Stimulated activated CD8-positive, alpha-beta memory T cell treated with anti-CD3 and anti-CD28 coated beads, Interleukin-7, amount 100 ng/mL, for 1 hour (primary cell): ENCODE measurements at places on chromosomes 13 and 19.

- no peak for DNase-seq
These were observed 213.3 kb downstream of the OLFM4 start for GRCh38 chr13:53241891-53242348.

- no peak for DNase-seq
These were observed 504.9 kb downstream of the DIAPH3 start for GRCh38 chr13:59658738-59659330.

DNA sequence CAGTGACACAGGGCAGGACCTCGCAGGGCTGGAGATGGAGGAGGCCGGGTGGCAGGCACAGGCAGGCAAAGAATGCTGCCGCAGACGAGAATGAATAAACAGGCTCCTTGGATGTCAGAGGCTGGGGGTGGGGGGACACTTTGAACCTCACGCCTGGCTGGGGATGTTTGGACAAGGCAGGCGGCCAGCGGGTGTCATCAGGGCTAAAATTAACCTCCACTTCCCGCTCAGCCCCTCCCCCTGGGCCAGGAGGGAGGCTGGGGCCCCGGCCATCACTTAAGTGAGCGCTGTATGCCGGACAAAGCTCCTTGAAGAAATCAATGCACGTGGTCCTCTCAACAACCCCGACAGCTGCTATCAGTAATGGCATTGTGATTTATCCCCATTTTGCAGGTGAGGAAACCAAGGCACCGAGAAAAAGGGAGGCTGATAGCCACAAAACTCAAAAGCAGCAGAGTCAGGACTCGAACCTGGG is 10.3 kb upstream of the FUT5 start:
- no peak for DNase-seq

GRCh38 chr19:47230054-47230920 is 712 bp downstream of the BBC3 start:
- DNase-seq: peak; percentile 66

DNA sequence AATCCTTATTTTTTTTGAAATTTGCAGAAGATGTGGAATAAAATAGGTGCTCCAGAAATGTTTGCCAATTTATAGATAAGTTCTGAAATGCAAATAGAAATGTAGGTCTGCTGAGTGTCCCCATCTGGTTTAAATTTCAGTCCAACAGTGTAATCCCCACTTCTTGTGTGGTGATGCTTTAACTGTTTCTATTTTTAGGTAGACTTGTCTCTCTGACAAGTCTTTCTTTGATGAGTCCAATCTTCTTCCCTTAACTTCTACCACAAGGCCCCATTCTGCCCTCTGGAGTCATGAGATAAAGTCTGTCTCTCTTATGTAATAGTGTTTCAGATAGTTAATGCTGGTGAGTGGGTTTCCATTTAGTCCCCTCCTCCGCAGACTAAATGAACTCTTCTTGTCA is 390.4 kb downstream of the RFC3 start:
- no peak for DNase-seq

DNA sequence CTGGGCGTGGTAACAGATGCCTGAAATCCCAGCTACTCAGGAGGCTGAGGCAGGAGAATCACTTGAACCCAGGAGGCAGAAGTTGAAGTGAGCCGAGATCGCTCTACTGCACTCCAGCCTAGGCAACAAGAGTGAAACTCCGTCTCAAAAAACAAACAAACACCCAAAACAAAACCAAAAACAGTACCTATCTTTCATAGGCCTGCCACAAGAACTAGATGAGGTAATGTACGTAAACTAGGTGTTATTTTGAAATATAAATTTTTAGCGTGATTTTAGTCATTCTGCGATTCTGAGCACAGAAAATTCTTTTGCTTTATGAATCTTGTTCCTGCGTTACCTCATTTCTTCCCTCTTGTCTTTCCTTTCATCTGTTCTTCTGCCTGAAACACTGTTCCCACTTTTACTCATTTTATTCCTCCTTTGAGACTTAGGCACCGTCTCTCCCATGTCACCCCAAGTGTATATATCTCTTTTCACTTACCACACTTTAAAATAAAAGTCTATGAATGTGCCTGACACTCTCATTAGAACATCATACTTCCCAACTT is 238.2 kb upstream of the HTR2A start:
- no peak for DNase-seq

GRCh38 chr13:98280176-98280510 is 103.1 kb upstream of the RNF113B start:
- DNase-seq: no peak

- DNase-seq: no peak
These were observed 29.9 kb upstream of the CEBPA start for GRCh38 chr19:33332248-33332647.

DNA sequence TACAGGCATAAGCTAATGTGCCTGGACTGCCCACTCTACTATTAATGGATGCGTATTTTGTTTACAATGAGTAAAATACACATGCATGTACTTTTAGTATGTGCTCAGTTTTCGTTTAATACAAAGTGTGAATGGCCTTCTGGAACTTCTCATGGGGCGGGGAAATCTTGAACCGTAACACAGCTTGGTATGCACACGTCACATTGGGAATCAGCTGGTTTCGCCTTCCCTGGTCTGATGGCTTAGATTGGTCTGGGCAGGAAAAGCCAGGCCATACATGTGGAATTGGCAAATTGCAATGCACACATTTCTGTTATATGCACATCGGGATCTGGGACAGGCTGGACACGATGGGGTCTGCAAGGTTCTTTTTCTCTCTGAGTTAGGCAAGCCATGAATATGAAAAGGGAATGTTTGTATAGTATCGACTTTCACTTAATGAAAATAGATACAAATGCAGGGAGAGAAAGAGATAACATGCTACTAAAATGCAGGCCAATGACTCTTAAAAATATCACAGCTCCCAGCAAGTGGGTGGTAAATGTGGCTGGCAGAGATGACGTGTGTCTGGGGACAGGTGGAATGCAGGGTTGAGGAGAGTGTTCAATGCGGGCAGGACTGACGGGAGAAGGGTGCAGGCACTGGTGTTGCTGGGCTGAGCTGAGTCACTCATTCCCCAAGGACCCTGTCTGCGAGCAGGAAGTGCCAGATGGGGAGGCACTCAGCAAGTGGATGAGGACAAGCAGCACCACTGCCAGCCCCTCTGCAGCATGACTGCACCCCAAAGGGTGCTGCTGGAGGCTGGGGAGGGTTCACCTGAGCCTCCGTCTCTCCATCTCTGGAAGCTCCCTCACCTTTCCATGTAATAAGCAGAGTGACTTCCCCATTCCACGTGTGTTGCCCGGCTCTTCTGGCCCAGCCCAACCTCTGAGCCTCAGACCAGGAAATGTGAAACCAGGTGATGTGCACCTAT is 204.0 kb upstream of the GPR12 start:
- DNase-seq: no peak

DNA sequence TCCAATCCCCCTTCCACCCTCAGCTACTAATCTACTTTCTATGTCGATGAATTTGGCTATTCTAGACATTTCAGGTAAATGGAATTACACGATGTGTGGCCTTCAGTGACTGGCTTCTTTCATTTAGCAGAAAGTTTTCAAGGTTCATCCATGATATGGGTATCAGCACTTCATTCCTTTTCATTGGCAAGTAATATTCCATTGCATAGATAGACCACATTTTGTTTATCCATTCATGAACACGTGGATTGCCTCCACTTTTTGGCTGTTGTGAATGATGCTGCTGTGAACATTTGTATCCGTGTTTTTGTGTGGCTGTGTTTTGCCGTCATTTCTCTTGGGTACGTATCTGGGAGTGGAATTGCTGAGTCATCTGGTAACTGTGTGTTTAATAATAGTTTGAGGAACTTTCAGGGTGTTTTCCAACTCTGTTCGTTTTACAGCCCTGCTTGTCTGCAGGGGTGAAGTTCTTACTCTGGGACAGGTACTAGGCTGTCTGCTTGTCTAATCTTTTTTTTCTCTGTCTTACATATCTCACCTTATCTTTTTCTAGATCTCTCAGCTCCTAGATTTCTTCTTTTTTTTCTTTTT is 32.5 kb downstream of the MARK4 start:
- no peak for DNase-seq

DNA sequence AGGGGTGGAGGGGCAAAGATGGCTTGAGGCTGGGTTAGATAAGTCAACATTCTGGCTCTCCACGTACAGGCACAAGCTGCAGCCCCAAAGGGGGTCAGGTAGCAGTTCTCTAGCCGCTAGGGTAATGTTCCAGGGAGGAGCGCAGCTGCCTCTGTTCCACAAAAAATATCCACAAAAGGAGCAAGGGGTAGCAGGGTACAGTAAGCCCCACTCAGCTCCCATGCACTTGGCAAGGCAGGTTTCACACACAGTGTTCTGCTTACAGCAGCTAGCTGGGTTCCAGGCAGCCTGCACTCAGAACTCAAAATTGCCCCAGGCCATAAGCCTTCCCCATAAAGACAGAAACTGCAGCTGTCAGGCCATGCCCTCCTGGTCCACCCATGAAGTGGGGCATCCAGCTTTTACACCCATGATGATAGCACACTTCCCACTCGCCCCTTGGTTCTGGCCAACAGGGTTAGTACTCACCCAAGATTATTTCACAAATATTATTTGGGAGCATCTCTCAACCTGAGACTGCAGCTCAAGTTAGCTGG is 130.0 kb downstream of the CYSLTR2 start:
- no peak for DNase-seq

DNA sequence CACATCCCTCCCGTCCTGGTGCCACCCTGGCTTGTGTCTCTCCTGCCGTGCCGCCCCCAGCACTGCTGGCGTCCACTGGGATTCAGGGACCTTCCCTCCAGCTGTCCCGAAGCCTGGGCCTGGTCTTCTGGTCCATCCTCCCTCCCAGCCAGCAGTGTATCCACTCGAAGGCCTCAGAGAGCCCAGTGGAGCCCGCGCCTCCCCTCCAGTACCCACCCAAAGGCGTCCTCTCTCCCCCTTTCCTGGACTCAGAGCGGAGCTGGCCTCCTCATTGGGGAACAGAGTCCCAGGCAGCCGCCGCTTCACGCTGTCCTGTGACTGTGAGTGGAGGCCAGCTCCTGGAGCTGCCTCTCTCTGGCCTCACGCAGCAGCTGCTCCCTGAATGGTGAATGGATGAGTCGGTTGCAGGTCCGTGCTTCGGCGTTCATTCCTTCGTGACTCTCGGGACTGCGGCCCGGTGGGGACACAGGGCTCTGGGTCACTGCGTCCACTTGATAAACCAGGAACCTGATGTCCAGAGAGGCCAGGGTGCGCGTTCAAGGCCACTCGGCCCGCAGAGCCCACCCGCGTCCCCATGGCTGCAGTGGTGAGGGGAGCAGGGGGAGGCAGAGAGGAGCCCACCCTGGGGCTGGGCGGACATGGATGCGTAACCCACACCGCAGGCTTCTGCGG is 12.1 kb downstream of the ONECUT3 start:
- DNase-seq: no peak

DNA sequence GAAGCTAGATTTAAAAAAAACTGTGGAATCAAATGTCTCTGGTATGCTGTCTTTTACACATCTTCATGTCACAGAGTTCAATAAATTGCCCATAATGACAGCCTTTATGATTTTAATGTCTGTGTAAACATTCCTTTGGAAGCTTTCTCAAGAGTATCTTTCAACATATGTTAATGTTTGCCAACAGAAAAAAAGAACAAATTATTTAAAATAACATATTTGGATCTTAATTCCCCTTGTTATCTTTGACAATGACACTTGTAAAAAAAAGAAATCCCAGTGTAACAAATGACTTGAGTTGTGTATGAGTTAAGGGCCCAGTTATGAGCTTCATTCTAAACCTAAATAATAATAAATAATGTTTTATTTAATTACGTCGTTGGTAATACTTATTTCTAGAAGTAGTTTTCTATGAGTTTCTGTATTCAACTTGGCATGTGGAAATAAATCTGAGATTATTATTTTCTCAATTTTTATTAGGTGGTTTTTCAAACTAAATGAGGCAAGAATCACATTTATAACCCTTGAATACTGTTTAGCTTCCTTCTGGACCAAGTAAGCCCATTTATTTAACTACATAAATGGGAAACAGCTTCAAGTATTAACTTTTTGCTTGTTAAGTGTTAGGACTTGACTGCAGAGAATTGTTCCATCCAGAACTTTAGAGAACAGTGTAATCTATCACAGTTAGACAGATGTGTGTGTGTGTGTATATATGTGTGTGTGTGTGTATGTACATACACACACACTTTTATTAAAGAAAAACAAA is 182.1 kb downstream of the POSTN start:
- no peak for DNase-seq

- no peak for DNase-seq
These were observed 64.6 kb downstream of the ATP11A start for GRCh38 chr13:112754281-112755025.

DNA sequence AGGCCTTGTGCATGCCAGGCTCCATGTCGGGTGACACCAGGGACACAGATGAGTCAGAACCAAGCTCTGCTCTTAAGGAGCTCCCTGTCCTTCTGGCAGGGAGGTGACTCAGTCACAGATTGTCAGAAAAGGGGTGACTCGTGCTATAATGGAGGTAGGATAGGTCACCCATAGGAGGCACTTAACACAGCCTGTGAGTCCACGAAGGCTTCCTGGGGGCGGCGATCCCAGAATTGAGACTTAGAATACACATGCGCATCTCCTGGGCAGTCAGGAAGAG is 19.6 kb downstream of the FUZ start:
- DNase-seq: no peak

- no peak for DNase-seq
These were observed 30.6 kb upstream of the NDUFS7 start for GRCh38 chr19:1353144-1353543.

GRCh38 chr13:80685942-80686341 is 345.0 kb upstream of the SPRY2 start:
- no peak for DNase-seq

DNA sequence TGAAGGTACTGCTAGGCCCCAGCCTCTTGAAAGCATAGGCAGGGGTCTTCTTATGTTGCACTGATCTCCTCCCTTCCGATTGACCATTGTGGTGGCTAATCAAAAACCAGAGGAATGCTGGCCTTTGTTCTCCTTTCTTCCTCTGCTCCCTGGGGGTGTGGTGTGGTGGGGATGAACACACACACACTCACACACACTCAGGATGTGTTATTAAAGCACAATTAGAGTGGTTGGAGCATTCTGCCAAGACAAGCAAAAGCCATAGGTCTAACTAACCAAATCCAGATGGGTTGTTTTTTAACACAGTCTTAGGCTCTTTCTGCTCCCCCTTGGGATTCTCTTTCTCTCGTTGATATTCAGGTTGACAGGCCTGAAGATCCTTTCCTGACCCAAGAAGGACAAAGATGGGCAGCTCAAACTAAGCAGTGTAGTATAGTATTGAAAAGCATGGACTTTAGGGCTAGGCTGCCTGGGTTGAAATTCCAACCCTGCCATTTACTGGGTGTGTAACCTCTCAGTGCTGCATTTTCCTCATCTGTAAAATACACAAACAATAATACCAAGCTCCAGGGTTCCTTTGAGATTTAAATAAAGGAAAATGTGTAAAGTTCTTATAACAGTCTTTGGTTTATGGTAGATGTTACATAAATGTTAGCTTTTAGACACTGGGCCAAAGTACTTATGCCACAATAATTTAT is 25.5 kb upstream of the DGKH start:
- DNase-seq: no peak

- no peak for DNase-seq
These were observed 361.2 kb downstream of the SUCLA2 start for GRCh38 chr13:47639738-47640447.

GRCh38 chr19:39306075-39306474 is 9.9 kb downstream of the IFNL1 start:
- no peak for DNase-seq
